Stimulated activated CD4-positive, alpha-beta T cell treated with anti-CD3 and anti-CD28 coated beads, TNF-alpha, amount 100 ng/mL, for 1 hour (primary cell): ENCODE measurements at places on chromosomes 7 and 10.

DNA sequence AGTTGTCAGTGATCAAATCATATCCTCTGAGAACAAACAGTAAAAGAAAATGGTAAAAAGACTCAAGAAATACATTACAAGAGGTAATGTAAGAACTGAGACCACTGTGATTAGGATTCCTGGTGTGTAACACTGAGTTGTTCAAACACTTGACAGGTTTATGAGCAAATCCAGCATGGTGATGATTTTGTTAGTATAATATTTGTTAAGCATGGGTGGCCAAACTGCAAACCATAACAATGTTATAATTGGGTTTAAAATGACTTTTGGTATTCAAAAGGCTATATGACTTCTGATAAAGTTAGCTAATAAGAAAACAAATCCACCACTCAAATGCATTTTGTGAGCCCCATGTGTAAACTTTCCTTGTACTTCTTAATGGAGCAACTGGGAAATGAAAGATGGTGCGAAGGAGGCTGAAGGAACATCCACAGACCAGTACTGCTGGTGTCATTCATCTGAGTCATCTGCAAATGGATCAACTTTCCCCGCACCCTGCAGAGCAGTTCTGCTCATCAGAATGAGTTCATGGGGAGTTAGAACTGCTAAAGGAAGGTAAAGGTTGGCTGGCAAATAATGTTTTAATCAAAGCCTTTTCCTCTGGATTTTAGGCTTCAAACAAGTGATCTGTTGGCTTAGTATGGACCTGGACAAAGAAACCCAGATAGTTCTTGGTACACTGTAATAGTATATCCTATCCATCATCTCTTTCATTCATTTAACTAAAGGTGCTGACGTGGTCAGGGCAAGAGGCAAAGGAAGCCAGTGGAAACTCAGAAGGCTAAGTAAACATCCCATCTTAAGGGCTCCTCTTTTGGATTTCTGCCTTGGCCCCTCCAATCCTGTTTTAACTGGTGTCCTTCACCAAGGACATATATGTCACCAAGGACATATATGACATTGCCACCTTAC is 45.0 kb downstream of the AFAP1L2 start:
- DNase-seq: no peak

GRCh38 chr10:61039868-61040267 is 95.9 kb upstream of the RHOBTB1 start:
- DNase-seq: no peak

DNA sequence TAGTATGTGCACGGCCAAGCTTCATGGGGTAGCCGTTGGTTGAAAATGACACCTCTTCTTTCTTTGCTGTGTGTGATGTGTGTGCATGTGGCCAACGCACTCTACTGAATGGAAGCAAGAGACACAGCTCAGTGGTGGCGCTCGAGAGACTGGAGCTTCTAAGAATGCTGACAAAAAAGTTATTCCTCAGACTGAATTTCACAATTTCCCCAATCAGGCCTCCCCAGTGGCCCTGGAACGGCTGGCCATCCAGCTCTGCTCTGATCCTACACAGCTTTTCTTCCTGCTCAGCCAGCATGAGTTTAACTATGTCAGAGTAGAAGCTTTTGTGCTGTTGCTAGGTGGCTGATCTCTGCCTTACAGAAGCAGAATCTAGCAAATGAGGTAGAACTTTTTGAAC is 186.7 kb upstream of the PLXDC2 start:
- DNase-seq: no peak

DNA sequence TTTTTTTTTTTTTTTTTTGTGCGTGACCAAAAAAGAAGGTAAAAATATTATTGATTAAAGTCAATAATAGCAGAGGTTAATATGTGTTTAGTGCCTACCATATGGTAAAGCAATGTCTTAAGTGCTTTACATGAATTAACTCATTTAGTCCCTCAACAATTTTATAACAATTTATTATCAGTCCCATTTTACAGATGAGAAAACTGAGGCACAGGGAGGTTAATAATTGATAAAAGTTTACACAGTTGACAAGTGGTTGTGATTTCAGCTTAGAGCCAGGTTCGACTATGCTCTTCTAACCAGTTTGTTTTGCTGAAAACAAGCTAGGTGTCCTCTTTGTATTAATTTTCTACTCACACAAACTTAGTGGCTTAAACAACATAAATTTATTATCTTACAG is 67.0 kb downstream of the EXOC4 start:
- DNase-seq: no peak

- no peak for DNase-seq
These were observed 43.4 kb upstream of the PDLIM1 start for GRCh38 chr10:95333997-95334804.

- no peak for DNase-seq
These were observed 14.3 kb downstream of the PCBD1 start for GRCh38 chr10:70874061-70874460.

DNA sequence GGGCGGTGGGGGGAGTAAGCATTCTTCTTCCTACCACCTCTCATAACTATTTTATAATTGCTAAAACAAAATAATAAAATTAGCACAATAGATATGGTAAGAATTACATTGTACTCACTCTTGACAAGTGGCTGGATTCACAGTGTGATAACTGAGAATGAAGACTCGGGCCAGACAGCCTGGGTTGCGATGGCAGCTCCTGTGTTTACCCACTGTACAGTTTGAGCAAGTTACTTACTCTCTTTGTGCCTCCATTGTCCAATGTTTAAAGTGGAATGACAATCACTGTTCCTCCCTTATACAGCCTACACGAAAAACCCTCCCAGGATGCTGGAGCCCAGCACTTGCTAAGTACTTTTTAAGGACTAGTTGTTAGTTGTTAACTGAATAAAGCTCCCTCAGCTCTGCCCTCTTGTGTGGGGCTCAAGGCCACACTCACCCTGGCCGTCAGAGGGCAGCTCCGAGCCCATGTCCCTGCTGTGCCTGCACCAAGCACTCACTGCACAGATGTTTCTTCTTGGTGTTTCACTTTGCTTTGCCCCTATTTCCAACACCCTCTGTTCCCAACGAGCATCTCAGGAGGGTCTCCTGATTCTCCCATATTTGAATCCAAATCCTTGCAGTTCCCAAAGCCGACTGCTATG is 56.4 kb upstream of the NPS start:
- DNase-seq: no peak

DNA sequence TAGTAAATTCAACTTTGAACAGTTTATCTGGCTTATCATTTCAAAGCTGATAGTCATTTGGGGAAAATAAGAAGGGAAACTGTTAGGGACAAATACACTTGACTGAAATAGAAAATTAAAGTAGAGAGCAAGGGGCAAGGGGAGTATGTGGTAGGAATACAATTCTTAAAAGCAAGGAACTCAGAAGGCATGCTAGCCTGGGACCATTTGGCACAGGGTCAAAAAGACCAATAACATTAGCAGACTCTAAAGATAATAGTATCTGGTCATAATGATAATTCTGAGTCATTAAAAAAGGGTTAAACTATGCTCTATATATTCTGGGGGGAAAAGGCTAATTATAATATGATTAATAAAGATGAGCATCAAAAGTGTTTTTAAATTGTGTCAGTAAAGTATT is 112.2 kb downstream of the CNOT4 start:
- no peak for DNase-seq

GRCh38 chr7:71482284-71482683 is 350.3 kb downstream of the GALNT17 start:
- DNase-seq: no peak

- DNase-seq: peak; percentile 62
These were observed 26.7 kb downstream of the MICALL2 start for GRCh38 chr7:1432411-1433082.

- no peak for DNase-seq
These were observed 68.1 kb downstream of the MAD1L1 start for GRCh38 chr7:2164646-2165045.

DNA sequence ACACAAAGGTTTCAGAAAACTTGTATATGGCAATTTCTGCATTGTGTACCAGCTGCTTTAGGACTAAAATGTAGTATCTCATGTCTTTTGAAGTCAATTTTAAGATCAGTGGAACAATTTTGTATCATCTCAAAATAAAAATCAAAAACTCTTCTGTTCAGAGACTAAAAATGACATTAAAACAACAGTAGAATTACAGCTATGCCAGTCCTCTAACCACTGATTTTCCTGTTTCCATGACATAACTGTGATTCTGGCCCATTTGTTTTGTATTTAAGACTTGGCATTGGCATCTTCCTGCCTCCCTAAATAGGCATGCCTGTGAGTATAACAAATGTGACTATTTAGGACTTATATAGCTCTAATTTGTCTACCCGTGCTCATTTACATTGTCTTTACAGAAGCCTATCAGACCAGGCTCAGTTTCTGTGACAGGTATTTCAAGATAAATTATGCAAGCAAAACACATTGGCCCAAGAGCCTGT is 29.1 kb upstream of the VPS41 start:
- DNase-seq: no peak

- DNase-seq: no peak
These were observed 11.7 kb downstream of the EPHB6 start for GRCh38 chr7:142866361-142867096.

- DNase-seq: no peak
These were observed 141.2 kb downstream of the ELAPOR2 start for GRCh38 chr7:86918245-86918644.

- DNase-seq: no peak
These were observed 44.8 kb upstream of the HSPA12A start for GRCh38 chr10:116787053-116787659.

GRCh38 chr7:107196834-107197610 is 28.2 kb downstream of the HBP1 start:
- no peak for DNase-seq

DNA sequence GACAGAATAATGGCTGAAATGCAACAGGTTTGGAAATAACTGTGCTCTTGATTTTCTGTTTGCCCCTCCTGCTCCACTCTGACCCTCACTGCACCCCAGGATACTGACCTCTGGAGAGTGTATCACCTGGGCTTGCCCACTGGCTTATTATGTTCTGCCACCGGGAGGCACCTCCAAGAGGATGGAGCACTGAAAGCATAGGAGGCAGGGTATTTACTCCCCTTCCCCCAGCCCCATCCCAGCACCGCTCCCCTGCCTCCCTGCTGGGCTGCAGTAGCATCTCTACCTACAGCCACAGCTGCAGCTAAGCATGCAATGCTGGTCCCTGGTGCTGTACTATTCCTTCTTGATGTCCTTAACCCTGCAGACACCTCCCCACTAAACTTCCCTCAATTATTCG is 26.4 kb downstream of the RAB11FIP2 start:
- no peak for DNase-seq

GRCh38 chr7:114644455-114644854 is 229.8 kb downstream of the FOXP2 start:
- no peak for DNase-seq

DNA sequence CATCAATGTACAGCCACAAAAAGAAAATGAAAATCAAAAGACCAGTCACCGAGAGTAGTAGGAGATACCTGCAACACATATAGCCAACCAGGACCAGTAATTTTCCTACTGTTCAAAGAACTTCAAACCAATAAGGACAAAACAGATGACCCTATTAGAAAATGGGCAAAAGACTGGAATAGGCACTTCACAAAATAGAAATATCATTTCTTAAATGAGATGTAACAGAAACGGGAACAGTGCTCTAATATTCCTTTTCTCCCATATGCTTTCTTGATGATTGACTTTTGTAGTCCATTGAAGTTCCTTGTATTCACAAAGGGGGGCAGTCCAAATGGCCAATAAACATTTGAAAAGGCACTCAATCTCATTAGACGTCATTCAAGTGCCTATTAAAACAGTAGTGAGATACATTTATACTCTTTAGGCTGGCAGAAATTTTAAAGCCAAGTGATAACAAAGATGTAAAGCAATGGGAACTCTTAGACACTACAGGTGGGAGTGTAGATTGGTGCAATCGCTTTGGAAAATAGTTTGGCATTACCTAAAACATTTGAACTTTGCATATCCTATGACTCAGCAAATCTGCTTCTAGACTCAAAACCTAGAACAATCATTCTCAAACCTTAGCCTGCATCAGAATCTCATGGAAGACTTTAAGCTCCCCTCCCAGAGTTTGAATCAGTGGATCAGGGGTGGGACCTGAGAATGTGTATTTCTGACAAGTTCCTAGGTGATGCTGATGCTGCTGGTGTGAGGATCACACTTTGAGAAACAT is 24.3 kb upstream of the FOXK1 start:
- no peak for DNase-seq

- no peak for DNase-seq
These were observed at the start of gene SMO for GRCh38 chr7:129188372-129188891. Gene SMO, plus strand, starts transcription at chr7:129188633. Its CDS starts 519 bp downstream, at chr7:129189152.

DNA sequence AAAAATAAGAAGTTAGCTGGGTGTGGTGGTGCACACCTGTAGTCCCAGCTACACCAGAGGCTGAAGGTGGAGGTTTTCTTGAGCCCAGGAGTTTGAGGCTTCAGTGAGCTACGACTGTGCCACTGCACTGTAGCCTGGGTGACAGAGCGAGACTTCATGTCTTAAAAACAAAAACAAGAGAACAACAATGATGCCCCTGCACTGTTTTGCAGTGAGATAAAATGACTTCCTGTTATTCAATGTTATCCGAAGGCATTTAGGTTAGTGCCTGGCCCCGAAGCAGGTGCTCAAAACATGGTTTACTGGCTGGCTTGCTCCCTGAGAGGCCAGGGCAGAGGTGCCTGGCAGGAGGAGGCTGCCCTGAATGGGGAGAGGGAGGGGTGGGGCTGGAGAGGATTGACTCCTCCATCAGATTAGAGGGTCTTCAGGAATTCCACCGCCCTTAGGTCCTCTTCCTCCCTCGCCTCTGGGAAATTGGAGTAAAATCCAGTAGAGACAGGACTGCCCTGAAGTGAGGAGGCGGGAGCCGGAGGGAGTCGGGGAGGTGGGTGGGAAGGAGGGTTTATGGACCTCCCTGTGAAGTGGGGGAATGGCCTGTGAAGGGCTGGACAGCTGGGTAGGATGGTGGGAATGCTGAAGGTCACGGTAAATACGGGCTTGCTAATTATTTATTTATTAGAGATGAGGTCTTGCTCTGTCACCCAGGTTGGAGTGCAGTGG is 6.8 kb upstream of the CLDN4 start:
- no peak for DNase-seq

DNA sequence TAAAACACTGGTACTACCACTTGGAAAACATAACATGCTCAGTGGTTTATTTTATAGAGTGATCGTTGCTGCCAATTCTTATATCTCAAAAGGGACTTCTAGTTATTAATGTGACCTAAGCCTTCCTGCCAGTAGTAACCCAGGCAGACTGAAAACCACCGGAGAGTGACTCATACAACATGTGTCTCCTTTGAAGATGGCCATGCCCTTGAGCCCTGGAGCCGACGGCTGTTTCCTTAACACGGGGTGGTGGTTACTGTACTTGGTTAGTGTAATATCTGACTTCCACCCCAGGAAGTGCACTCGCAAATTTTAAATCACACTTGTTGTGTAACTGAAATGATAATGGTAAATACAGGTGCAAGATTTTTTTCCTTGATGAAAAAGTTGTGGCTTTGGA is 30.5 kb downstream of the JAKMIP3 start:
- DNase-seq: no peak

GRCh38 chr10:5887029-5887428 is 2.7 kb downstream of the ANKRD16 start:
- DNase-seq: no peak

DNA sequence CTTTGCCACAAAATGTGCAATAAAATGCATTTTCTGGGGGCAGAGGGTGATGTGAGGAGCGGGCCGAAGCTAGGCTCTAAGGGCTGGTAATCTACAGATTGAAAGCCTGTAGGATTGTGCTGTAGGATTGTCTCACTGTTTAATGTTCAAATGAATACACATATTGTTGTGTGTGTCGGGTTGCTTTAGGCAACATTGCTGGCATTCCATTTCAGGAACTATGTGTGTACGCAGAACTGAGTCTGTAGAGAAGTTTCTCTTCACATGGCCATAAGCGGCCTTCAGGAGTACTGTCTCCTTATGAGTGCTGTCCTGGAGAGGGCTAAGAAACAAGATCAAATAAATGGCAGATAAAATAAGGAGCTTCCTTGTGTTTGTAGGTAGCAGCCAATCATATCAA is 540.2 kb downstream of the GATA3 start:
- DNase-seq: no peak
